Hematopoietic multipotent progenitor cell treated with erythropoietin and hydrocortisone succinate and interleukin-3 and kit ligand, for 8 days (in vitro differentiated cells): ENCODE measurements at places on chromosomes 4 and X.

DNA sequence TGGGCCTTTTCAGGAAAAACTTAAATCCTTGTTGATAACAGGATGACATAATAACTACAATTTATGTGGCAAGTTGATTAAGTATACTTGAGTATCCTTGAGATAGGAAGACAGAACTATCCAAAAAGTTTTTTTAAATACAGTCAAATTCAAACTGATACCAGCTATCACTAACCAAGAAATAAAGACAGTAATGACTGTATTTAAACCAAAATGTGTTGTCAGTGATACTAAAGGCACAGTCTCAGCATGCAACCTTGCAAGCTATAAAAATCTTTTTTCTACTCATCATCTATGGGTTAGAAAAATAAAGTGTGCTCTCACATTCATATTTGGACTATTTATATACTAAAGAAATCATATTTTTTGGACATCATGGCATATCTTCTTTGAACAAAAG is 64.7 kb downstream of the PAPSS1 start:
- no peak for DNase-seq

DNA sequence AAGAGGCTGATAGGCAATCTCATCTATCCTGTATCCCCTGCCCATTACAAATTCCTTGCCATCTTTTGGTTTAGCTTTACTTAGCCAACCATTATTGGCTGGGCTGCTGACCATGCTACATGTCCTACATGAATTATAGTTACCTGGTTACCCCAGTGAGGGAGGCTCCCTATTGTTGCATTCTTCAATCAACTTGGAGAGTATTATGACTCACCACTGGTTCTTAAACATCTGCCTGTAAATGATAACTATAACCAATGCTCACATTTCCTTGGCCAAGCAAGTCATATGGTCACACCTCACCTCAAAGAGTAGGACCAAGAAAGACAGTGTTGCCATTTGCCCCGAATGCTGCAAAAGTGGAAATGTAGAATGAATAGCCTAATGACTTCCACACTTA is 297.6 kb downstream of the IL15 start:
- DNase-seq = no peak

DNA sequence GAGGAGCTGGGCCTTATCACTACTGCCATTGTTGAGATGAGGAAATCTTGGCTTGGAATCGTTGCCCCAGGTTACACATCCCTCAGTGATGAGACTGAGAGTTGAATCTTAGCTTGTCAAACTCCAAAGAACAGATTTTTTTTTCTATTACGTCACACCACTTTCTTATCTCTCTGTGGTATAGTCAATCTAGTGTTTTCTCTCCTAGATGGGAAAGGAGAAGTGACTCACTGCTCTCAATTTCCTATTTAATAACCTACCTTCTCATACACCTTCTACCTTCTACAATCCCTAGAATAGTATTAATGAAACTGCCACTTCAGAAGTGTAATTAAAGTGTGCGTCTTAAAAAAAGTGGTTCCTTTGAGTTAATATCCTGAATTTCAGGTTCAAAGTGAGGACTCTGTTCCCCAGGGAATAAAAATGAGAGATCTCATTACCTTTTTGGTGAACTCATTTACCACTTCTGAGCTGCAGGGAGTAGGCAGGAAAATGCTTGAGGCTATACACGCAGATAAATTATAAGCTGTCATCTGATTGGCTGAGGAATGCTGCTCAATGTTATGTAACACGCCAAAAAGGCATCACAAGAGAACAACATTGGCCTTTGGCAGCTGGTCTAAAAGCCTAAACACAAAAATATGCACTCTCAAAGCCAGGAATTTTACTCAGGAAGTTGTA is 59.3 kb downstream of the MAD2L1 start:
- DNase-seq = no peak

DNA sequence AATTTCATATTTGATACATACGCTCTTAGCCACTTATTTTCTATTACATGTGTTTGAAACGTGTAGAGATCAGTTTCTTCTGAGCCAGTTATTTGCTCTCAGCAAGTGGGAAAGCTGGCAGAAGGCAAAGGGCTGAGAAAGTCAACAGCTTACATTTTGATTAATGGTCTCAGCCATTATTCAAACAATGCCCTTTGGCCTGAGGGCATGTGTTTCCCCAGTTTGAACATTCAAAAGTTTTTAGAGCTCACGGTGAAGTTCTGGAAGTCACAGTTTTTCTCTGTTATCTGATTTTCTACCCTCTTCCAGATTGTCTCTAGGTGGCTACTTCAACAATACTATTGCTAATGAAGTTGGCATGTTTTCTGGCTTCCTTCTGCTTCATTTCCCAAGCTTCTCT is 591.8 kb upstream of the CPEB2 start:
- DNase-seq = no peak

- DNase-seq = no peak
Measured at GRCh38 chr4:40214661-40215418, 18.0 kb downstream of the RHOH start.
